ENCODE measurements at places on chromosomes 12 and 14.

GRCh38 chr12:126781593-126781992, 1485.4 kb upstream of the TMEM132C start:
- peak; percentile 6 for DNase-seq

- DNase-seq = no peak
These were observed 1.9 kb downstream of the FBRSL1 start for GRCh38 chr12:132491761-132492378.

DNA sequence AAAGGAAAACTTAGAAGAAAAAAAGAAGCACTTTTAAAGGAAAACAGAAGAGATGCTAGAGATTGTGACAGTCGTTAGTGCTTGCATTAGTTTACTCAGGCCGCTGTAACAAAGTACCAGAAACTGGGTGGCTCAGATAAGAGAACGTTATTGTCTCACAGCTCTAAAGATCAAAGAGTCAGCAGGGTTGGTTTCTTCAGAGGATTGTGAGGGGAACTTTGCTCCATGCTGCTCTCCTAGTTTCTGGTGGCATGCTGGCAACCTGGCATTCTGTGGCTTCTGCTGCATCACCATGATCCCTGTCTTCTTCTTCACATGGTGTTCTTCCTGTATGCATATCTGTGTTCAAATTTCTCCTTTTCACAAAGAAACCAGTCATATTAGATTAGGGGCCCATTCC, 119.4 kb upstream of the PLEKHA5 start:
- DNase-seq = no peak

- no peak for DNase-seq
These were observed 58.8 kb upstream of the NUDT4 start for GRCh38 chr12:93318720-93319522.

DNA sequence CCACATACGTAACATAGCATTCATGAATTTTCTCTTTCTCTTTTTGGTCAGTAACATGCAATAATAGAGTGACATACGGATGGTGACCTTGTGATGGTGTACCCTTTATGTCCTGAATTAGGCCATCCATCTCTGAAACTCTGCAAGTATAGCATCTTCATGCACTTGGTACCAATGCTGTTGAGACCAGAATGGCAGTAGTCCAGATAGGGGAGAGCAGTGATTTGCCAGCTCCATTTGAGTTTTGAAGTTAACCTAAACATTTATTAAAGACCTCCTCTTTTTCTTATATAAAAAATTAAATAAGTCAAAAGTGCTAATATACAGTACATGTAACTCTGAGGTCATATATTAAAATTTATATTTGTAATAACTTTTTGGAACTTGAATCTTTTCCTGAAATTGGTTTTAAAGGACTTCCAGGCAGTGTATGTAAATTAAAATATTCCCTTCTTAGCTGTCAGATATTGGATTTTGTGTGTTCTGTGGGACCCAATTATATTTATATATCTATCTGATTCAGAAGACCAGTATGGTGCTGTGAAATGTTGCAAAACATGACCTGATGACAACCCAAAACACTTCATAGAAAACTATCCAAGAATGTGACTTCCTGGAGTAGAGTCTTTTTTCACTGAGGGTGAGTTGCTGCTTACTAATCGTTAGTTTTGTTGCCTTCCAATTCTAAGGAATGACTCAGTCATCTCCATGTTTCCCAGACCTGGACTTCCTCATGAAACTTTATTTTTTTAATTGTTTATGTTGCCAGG, 3.5 kb downstream of the ELK3 start:
- DNase-seq = peak; percentile 91

GRCh38 chr14:54680651-54681050, 113.7 kb downstream of the SAMD4A start:
- peak; percentile 41 for DNase-seq

DNA sequence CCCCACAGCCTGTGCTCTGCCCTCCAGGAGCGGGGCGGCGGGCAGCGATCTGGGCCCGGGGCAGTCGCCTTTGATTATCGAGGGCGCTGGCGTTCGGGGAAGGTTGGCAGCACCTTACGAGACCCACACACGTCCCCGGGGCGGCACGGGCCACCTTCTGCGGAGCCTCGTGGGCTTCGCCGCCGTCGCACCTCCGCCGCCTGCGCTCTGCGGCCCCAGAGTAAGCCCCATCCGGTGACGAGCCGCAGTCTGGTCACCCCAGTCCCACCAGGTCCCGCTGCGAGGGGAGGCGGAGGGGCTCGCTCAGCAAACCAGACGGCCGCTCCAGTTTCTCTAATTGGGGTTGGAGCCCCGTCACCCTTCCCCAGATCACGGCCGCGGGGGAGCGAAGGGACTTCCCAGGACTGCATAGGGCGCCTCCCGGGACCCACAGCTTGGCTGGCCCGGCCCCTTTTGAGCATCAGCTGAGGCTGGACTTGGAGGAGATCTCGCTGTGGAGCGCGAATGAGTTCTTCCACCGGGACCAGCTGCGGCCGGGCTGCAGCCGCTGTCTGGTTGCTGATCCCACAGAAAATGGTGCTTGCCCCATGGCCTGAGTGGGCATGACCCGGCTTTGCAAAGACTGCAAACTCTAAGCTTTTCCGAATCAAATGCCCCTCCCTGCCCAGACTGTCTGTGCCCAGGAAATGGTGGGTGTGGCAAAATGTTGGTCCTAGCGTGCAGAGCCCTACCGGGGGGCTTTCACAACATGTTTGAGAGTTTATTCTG, 560 bp downstream of the LGALS3 start:
- peak; percentile 82 for DNase-seq

- DNase-seq = peak; percentile 91
These were observed 26.8 kb upstream of the DAAM1 start for GRCh38 chr14:59161561-59162175.

DNA sequence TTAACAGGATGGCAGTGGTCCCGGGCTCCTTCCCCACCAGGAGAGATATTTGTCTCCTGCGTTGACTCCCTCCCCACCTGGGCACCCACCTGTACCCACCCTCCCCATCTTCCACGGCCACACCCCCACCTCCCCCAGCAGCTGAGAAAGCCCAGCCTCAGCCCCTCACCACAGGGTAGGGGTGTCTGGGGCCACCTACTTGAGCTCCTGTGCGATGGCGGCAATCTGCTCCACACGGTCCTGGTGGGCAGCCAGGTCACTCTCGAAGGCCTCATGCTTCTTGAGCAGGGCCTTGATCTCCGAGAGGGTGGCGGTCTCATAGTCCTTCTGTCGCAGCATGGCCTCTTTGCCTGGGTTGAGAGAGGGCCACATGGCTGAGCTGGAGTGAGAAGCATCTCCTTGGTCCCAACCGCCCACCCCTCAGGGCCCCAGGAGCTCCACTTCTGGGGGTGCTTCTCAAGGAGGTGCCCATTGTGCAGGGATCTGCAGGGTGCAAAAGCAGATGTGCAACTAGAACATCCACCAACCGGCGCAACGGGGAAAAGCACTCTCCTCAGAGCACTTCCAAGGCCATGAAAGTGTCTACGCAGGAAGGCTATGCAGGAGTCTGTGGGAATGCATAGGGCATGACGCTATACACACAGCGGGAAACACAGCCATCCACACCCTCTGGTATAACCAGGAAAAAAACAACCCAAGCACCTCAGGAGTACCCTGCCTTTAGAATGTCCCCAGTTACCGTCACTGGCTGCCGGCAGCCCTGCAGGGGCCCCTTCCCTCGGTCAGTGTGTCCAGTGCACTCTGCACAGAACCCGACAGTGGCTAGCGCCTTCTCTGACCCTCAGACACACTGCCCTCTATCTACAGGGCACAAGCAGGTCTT, 92.6 kb upstream of the ZFP36L1 start:
- no peak for DNase-seq

- peak; percentile 21 for DNase-seq
These were observed 5.2 kb upstream of the ATG14 start for GRCh38 chr14:55416866-55417265.

DNA sequence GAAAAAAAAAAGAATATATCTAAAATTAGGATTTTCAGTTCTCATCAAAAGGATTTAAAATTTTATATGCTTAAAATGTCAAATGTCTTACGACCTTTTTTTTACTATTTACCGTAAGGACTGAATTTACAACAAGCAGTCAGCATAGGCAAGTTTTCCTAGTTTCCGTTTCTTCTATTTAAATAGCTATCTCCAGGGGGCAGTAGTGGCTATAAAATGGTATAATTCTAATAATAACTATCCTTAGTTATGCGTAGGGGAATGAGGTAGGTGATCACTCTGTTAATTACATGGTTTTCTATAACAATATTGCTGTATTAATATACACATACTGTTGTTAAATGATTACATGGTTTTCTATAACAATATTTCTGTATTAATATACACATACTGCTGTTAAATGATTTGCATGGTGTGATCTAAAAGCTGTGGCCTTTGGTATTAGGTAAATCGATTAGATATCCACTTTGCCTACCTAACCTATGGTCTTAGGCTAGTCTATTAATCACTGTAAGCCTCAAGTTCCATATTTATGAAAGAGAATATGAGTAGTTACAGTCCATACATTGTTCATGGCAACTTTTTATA, 217.7 kb upstream of the PDZRN4 start:
- DNase-seq = no peak

DNA sequence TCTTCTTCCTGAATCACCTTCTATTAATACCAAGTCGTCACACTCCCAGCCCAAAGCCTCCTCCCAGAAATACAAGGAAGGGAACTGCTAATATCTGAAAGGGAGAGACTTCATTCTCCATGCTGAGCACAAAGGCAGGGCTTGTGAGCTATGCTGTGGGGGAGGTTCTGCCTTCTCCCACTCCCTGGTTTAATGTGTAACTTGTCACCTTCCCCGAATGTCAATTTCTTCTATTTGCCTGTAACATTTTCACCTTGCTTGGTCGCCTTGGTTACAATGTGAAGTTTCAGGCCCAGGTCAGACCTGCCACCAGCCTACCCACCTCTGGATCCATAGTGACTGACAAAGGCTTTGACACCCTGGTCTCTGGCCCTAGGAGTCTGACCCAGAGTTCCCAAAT, 82.0 kb upstream of the ESRRB start:
- DNase-seq = no peak

- no peak for DNase-seq
These were observed 19.0 kb upstream of the DRAM1 start for GRCh38 chr12:101858361-101858760.

All from cardiac fibroblast (primary cell).